NCI-H146 (cell line): ENCODE measurements at places on chromosomes 2 and 18.

DNA sequence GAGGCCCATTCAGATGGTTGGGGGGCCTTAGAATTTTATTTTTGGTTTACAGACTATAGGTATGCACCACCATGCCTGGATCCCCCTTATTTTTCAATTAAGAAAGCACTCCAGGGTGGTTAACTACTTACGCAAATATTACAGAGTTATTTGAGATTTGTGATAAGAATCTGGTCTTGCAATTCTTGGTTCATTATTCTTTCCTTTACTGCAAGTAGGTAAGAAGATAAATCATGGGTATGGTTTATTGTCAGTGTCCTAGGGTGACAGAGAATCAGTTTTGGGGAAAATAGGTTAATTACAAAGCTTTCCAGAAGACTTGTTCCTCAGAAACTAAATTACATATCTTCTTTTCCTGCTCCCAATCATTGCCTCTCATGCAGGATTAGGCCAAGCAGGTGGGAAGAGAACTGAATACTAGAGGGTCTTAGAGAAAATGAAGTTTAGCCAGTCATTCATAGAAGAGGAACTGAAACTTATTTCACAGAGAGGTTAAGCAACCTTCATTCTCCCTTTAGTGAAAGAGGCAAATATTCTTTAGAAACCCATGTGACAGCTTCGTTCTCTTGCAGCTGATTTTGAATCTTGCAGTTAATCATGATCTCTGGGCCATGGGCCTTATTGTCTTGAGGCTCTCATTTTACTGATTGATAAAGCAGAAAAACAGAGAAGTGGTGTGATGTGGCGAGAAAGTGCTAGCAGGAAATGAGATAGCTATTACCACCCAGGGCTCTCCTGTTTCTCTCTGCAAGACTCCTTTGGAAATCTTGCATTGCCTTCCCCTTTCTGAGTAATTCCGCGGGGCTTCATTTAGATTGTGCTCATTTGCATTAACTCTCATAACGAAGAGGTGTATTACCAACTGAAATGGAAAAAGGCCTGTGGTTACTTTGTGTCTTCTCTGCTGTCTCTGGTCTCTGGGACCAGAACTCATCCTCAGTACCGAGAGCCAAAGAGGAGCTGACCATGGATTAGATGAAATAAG lies 44.8 kb upstream of the ARHGAP25 start:
- no peak for DNase-seq

- no peak for DNase-seq
These were observed 335.1 kb downstream of the SETBP1 start for GRCh38 chr18:45015788-45016128.

GRCh38 chr2:235549735-235550377 lies 56.0 kb downstream of the AGAP1 start:
- no peak for DNase-seq

GRCh38 chr2:29834624-29835023 lies 86.8 kb downstream of the ALK start:
- no peak for DNase-seq

GRCh38 chr2:100527440-100528015 lies 35.3 kb upstream of the PDCL3 start:
- no peak for DNase-seq

GRCh38 chr2:239275847-239276831 lies 124.7 kb downstream of the HDAC4 start:
- no peak for DNase-seq

DNA sequence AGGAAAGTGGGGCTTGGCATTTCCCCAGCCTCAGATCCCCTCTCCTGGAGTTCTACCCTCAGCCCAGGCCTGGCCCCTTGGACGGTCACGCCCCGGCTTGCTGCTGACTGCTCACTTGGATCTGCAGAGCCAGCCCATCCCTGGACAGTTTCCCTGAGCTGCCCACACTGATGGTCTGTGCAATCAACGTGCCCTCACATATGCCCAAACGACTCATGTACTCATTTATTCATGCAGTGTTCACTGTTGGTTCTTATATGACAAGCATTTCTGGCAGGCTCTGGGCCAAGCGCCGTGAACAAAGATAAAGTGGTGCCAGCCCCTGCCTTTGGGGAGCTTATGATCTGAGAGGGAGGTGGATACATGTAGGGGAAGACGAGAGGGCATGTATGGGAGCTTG lies 20.3 kb upstream of the GLI2 start:
- no peak for DNase-seq

DNA sequence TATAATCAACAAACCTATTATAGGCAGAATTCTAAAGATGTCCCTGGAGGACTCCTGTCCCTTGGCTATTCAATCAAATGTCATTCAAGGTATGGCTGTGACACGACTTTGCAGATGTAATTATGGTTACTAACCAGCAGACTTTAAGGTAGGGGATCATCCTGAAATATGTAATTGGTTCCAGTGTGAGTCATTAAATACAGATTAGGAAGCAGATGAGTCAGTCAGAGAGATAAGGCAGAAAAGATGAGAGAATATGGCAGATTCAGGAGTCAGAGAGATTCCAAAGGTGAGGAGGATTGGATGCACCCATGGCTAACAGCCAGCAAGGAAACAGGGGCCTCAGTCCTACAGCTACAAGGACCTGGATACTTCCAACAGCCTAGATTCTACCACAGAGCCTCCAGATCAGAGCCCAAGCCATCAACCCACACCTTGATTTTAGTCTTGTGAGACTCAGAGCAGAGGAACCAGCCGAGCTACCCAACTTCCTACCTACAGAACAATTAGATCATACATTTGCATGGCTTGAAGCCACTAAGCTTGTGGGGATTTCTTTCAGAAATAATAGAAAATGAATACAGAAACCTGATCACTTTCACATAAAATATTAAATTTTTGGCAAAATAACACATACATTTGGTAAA lies 11.2 kb upstream of the PROM2 start:
- no peak for DNase-seq

GRCh38 chr2:3504741-3505140 lies 14.6 kb downstream of the ADI1 start:
- peak; percentile 73 for DNase-seq

DNA sequence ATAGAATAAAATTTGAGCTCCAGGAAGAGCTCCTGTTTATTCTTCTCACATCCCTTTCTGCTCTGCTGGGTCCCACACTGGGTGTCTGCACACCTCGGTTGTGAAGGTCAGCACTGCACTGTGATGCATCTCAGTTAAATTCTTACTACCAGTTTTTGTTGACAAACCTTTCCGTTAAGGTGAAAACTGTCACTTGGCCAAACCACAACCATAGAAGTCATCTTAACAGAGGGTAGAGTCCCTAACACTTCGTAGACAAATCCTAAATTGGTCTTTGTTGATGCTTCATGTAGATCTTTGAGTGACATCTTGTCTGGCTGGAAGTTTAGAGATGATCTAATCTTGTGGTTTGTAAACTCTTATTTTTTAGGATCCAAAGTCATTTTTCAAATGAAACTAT lies 167.4 kb upstream of the MAP3K20 start:
- no peak for DNase-seq

DNA sequence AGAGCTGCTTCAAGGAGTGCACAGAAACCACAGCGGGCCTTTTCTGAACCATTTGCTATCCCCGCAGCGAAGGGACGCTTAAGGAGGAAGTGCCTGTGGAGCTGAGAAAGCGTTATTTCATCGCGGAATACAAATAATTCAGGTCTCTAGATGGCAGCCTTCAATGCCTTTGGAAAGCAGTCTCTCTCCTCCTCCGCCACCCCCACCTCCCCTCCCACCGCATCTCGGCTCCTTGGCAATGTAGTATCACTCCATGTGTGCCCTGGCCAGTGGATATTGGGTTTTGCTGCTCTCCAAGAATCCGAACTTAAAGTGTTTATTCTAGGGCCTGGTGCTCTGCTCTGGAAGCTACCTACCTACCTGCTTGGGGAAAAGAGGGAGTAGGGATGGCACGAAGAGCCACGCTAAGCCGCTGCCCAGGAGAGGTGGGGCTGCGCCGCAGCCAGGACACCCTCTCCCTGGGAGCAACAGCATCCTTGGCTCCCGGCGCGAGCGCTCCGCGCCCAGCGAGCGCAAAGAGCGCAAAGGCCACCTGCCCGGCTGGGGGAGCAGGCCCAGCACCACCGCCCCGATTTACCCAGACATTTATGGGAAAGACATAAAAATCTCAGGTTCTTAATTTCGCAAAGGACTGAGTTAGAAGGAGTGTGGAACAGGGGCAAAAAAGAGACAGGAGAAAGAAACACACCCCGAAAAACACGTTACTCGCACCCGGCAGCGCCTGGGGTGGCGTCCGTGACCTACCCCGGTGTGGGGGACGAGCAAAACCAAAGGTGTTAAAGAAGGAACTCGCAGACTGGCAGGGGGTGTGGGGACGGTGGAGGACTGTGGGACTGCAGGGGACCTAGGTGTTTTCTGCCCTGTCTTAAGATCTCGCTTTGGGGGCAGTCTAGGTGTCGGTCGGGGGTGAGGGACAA lies 1.0 kb downstream of the SPHKAP start:
- no peak for DNase-seq

DNA sequence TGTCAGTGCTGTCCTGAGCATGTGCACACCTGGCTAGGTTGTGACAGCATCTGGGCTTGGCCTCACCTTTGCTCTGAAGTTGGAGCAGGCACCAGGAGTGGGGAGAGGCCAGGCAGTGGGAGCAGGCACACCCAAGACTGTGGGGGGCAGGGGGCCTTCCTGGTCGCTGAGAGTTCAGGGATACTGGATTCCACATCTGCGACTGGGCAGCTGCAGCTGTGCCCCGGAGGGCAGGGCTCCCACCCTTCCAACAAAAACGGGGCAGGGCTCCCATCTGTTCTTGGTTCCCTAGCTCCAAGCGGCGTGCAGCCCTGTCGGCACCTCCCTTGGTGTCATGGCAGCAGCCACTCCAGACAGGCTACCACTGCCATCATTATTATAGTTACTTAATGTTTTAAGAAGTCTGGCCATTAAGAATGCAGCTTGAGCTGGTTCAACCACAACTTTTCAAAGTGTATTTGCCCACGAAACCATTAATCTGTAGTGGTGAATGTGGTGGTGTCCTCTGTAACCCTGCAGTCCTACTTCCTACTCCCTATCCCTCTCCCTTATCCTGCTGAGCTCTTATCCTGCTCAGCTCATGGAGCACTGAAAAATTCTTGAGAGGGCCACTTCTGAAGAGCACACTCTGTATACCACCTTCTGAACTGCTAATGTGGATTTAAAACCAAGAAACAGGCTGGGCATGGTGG lies 48.0 kb upstream of the RAB1A start:
- DNase-seq: no peak
